ENCODE measurements at places on chromosomes 7 and 10.

GRCh38 chr10:105037022-105037421, 395.9 kb downstream of the SORCS3 start:
- no peak for DNase-seq

GRCh38 chr7:36623247-36623646, 101.0 kb downstream of the AOAH start:
- no peak for DNase-seq

DNA sequence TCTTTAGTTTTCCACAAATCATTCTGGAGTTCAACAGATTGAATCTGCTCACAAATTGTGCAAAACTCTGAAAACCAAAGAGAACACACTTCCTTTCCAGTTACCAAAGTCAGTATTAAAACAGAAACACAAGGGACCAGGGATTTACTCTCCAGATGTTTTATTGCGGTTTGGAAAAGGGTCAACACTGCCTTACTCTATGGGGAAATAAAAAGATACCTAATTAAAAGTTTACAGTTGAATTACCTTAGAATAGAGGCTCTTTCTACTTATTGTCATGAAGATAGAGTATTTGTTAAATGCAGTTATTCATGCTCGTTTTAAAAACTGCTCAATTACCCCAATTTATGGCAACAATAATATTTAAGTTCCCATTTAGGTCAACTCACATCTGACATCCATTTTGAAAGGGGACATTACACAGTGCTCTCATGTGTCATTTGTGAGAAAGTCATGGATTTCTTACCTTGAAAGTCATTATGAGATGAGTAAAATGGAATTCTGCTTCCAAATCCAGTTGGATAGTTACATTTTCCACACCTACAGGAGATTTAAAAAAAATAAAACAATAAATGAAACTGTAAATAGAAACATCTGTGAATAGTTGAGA, 8.4 kb downstream of the LAMB1 start:
- DNase-seq: no peak

- no peak for DNase-seq
Observed at GRCh38 chr7:98785929-98786571, 83.8 kb downstream of the TMEM130 start.
